Right atrium auricular region (tissue), 2 donors: ENCODE measurements at places on chromosomes 4 and X. TPM values are rescaled to one million over a fixed set of nuclear protein-coding genes. Genes with fewer than 3 reads are reported as not detected.

DNA sequence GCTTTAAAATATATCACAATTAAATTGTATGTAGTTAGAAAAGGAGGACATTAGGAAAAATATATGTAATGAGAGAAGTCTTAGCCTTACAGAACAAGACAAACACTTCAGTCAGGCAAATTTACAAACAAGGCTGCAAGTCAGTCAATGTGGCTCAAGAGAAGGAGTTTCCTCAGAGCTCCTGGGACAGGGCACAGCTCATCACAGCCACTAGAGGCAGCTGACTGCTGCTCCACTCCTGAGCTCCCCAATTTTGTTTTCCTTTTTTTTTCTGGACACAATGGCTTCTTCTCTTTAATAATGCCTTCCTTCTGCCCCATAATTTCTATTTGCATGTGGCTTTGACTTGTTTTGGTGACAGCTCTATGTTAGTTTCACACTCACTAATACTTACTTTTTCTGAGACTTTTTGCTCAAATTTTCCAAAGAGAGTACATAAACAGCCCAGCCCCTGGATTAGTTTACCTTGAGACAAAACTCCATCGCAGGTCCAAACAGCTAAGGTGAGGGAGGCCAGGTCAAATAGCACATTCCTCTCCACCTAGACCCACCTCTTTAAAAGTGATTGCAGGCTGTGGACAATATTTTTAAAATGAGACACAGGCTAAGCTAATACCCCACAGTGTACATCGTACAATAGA is 850.4 kb upstream of the FRG1 start:
- no peak for DNase-seq

DNA sequence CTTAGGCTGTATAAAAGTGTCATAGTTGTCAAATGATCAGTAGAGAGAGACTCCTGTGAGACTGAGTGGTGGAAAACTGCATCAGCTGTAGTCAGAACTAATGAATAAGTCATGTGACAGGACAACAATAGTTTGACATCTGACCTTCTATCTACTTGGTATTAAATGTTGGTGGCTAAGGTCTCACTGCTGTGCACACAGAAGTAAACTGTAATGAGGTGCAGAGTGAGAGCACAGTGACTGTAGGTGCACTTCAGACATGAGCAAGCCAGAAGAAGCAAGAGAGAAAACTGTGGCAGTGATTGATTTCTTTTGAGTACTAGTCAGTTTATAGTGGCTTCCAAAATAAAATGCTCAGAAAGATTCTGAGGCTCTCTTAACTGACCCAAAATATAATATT is 803.6 kb downstream of the RAPGEF2 start:
- DNase-seq = no peak

TCEAL2 gene
- total RNA-seq = 9.6 TPM

GRCh38 chr4:146340798-146341197 is 126.5 kb downstream of the REELD1 start:
- DNase-seq = no peak

DNA sequence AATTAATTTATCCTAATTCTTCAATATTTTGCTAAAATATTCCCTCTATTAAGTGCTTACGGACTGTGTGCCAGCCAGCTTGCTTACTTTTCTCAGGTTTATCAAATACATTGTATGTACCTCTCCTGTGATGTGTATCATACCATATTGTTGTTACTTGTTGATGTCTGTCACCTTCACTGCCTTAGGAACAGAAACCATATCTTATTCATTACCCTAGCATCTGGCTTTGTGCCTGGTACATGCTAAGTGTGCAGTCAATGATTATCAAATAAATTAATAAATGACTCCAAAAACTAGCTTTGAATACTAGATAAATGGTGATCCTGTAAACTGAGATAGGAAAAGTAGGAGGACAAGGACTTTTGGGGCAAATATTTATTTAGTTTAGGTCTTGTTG is 6.9 kb downstream of the CLCN3 start:
- no peak for DNase-seq

CD38 gene
- 3.1 TPM for total RNA-seq

EGF gene
- total RNA-seq = 13.4 TPM

RASL11B gene
- total RNA-seq = 12.2 TPM

- no peak for DNase-seq
Measured at GRCh38 chr4:15945516-15945915, 7.0 kb upstream of the FGFBP1 start.

ARHGEF38 gene
- not detected for total RNA-seq

DNA sequence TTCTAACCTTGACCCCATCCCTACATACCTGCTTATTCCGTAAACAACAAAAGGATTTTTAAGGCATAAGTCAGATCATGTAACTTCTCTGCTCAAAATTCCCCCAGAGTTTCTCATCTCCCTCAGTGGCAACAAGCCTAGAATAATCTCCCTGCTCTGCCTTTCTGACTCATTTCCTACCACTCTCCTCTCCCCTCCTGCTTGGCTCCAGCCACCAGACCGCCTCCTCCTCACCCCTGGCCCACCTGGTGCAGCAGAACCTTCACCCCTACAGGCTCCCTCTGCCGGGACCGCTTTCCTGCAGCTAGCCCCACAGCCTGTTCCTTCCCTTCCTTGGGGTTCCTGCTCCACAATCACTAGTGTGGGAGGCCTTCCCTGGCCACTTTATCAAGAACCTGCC is 32.1 kb downstream of the TSPAN5 start:
- DNase-seq = no peak

XPNPEP2 gene
- total RNA-seq = 3.5 TPM

- no peak for DNase-seq
Measured at GRCh38 chr4:2259036-2259540, 2.8 kb downstream of the MXD4 start.

DNA sequence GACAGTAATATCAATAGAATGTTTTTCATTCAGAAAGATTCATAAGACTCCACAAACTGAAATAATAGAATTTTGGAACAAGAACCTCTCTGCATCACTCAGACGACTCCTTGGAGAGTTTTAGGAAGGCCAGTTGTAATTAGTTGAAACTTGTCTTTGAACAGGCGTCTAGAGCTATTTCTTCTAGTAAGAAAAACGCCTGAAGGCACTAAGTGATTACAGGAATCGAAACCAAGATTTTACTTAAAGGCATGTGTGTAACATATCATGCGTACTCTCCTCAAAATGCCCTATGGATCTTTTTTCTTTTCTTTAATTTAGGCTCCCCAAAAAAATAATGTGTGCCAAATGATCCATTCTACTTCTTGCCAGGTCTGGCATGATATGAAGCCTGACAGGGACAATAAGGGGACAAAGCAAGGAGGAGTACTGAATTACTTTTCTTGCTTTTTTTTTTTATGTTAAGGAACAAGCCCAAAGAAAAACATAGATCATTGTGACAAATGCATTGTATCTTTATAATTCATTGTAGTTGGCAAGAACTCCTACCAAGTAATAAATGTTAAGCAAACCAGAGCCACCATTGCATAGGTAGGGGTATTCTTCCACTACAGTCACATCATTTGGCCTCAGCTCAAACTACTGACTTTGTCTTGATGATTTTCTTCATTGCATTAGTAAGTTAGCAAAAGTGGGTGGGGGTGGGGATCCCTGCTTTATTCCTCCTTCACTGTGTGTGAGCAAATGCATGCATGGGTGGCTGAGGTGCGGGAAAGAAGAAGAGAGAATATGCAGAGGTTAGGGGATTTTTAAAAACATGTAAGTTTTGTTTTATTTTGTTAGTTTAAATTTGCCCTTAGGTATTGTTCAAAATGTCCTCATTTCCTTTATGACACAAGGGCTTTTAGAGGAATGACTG is 79.9 kb upstream of the ATOH1 start:
- DNase-seq = no peak

- no peak for DNase-seq
Measured at GRCh38 chr4:5926598-5926997, 33.7 kb upstream of the CRMP1 start.

- no peak for DNase-seq
Measured at GRCh38 chr4:182528819-182529218, 285.6 kb downstream of the TENM3 start.

GRCh38 chr4:102586644-102587021 is 85.5 kb downstream of the NFKB1 start:
- DNase-seq = no peak

DNA sequence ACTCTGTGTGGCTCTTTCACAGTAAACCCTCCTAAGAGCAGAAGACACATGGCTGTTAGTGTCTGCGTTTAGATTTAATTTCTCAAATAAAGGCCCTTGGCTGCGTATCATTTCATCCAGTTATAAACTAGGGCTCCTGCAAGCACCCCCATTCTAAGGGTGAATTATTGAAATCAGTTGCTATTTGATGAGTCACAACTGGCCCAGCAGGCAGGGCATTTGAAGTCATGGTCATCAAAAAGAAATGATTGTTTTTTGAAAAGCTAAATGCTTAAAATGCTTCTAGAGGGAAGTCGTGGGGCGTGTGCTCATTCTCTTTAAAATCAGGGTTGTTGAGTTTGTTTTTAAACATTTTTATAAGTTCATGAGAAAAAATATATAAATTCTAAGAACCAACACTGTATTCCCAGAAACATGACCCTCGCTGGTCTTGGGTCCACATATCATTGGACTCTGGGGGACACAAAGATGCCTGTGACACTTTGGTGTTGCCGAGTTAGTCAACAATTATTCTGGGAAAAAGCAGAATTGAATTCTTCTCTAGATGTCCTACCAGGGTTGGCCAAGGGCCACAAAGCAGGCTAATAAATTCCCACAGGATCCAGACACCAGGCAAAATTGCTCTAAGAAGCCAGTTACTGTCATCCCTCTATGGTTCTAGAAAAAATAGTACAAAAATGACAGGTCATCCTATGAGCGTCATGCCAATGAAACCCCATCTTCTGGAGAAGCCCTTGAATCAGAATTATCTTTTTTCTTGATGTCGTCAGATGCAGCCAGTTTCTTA is 99.5 kb upstream of the MYOZ2 start:
- no peak for DNase-seq

CCDC158 gene
- 0.79 TPM for total RNA-seq

GRCh38 chr4:184472614-184473498 is 1.5 kb downstream of the IRF2 start:
- peak; percentile 73 for DNase-seq

- DNase-seq = no peak
Measured at GRCh38 chr4:36280555-36280954, 861 bp upstream of the DTHD1 start.

CXorf51A gene
- not detected for total RNA-seq

DNA sequence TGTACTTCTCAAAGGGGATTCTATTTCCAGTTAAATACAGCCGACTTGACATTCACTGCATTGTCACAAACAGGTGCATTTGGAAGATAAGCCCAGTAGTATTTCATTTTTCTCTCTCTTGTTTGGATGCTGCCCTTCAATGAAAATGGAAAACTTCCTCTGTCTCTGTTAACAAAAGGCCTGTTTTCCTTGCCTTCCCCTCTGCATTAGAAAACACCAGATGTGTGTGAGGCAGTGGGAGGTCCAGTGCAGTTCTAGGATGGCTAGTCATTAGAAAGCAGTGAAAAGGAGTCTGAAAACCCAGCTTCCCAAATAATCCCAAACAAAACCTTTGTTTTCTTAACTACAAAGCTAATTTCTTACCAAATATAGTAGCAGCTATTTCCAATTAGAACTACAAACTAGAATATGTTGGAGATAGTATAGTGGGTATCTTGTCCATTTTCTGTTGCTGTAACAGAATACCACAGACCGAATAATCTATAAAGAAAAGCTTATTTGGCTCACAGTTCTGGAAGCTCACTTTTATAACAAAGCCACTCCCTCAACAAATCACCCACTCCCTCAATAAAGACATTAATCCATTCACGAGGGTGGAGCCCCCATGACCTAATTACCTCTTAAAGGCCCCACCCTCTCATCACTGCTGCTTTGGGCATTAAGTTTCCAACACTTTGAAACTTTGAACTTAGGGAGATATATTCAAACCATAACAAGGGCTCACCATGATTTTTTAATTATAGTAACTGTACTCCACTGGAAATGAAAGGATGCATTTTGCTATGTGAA is 452.1 kb upstream of the RPS6KA3 start:
- DNase-seq = no peak

DNA sequence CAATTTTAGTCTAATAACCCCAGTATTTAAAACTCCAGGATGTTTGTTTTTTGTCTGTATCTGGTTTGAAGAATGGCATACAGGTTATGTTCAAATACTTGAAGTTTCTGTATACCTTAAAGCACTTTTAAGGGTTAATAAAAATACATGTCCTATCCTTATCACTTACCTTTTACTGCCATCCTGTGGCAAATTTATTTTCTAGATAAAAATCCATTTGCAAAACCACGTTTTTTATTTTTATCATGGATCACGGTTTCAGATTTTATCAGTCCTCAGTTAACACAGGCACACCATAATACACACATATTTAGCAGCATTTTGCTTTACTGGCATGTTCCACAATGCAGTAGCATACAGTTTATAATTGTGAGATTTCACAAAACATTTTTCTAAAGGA is 113.3 kb upstream of the H2AZ1 start:
- DNase-seq = no peak

CASP3 gene
- 12.1 TPM for total RNA-seq

SMIM10L2A gene
- 6.3 TPM for total RNA-seq

GRCh38 chr4:73810191-73810590 is 26.3 kb upstream of the CXCL6 start:
- DNase-seq = no peak

DNA sequence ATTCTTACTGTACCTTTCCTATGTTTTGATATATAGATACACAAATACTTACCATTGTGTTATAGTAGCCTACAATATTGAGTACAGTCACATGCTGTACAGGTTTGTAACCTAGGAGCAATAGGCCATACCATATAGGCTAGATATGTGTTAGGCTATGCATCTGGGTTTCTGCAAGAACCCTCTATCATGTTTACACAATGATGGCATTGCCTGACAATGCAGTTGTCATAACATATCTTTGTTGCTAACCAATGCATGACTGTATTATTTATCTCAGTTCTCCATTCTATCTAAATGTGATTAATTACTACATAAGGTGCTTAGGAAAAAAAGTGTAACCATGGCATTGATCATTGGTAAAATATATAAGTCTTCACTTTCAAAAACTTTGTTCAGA is 10.0 kb upstream of the SPCS3 start:
- no peak for DNase-seq

MFAP3L gene
- total RNA-seq = 8.1 TPM

HS6ST2 gene
- total RNA-seq = 0.39 TPM

PDLIM3 gene
- 783 TPM for total RNA-seq

DNA sequence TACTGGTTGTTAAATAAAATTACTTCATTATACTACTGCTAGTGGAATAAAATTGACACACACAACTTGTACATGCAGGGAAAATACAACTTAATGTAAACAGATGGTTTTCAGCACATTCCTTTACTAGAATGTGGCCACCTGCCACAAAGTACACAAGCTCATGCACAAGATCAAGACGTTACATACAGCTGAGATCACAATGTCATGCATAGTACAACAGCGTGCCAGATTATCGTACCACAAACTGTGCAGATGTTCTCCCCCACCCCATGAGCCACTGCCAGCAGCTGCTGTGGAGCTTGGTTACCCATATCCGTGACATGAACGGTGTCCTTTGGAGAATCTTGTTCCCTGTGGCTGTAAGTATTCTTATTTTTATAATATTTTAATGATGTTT is 27.7 kb downstream of the FBXO8 start:
- DNase-seq = no peak

- no peak for DNase-seq
Measured at GRCh38 chr4:48196758-48197504, 62.9 kb upstream of the TXK start.
